ENCODE measurements at places on chromosomes 5 and 9.

DNA sequence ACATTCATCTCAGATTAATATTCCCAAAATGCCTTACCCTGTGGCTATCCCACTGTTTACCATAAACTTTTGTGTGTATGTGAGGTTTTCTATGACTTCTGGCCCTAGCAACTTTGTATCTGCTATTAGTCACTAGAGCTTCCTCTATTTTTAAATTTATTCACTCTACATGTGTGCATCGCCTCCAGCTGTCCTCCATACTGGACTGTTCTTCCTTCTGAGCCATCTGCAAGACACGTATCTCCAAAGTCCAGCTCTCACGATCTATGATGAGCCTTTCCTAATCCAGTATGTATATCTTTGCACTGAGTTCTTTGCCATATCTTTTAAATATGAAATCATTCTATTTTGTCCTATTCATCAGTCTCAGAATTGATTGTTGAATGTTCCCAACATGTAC lies 1.7 kb upstream of the GNG10 start:
- DNase-seq: no peak

GRCh38 chr5:139078345-139078744 lies 119.8 kb downstream of the SIL1 start:
- no peak for DNase-seq

DNA sequence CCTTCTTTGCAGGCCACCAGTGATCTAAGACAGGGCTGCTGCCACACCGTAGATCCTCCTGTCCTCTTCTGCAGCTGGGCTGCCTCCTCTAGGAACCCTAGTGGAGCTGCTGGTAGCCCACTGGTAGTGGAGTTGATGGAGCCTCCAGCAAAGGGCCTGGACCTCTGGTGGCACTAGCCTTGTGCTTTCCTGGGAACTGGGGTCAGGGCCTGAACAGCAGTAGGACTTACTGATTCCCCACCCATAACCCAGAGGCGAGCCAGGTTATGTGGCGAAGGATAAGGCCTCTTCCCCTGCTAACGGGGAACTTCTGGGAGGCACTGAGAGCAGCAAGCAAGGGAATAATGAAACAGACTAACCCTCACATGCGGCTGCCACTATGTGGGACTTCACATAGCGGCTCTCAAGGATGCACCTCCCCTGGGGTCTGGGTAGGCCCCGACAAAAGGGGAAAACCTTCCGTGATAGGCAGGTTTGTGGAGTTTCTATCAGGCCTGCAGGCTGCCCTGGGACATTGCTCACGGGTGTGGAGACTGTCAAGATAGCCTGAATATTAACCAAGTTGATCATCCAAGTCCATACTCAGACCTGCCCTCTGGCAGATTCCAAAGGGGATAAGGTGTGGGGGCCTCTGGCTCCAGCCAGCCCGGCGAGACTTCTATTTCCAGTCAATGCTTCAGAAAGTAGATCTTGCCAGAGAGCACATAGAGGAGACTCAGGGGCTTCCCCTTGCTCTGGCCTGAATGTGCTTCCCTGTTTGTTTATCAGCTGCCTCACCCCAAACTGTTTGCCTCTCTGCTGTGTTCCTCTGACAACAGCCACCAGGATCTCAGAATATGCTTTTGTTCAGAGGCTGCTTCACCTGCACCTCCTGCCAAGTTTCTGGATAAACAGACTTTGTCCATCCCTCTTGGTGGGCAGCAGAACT lies 7.4 kb downstream of the SLC22A4 start:
- no peak for DNase-seq

DNA sequence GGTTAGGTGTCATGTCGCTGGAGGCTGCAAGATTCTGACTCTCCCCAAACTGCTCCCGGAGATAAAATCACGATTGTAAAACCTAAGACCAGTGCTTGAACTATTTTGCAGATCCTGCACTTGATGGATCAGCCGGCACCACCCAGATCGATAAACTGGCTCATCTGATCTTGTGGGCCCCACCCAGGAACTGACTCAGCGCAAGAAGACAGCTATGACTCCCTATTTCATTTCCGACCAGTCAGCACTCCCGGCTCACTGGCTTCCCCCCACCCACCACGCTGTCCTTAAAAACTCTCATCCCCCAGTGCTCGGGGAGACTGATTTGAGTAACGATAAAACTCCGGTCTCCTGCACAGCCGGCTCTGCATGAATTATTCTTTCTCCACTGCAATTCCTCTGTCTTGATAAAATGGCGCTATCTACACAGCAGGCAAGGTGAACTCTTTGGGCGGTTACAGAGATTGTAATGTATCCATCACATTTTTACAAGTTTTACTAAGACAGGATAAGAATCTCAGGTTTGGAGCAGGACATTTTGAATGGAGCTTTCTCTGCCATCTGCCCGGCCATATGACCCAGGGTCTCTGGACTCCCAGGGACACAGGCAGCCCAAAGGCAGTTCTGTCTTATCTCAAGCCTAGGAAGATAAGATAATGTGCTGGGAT lies 10.6 kb upstream of the PPP1R26 start:
- no peak for DNase-seq

GRCh38 chr9:76808636-76809035 lies 44.4 kb downstream of the PCA3 start:
- DNase-seq: no peak

- DNase-seq: no peak
Observed at GRCh38 chr5:97208714-97209113, 25.7 kb upstream of the RIOK2 start.

- DNase-seq: no peak
Observed at GRCh38 chr5:37495210-37495609, 116.1 kb downstream of the WDR70 start.

GRCh38 chr5:76838481-76839261 lies 11.1 kb upstream of the S100Z start:
- DNase-seq: no peak

DNA sequence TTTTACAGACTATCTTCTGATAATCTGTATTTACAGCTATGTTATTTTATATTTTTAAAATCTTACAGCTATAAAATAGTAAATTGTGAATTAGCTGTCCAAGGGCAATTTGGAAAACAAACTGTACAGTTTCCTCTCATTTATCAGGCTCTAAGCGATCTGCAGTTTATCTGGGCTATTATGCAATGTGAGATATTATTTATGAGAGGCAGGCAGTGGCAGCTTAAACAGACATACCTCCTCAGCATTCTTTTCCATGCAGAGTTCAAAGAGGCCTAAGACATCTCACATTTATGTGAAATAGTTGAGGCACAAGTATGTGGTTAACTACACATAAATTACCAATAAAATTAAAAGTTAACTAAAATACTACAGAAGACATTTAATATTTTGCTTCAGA lies 10.2 kb downstream of the NIPSNAP3B start:
- DNase-seq: no peak

DNA sequence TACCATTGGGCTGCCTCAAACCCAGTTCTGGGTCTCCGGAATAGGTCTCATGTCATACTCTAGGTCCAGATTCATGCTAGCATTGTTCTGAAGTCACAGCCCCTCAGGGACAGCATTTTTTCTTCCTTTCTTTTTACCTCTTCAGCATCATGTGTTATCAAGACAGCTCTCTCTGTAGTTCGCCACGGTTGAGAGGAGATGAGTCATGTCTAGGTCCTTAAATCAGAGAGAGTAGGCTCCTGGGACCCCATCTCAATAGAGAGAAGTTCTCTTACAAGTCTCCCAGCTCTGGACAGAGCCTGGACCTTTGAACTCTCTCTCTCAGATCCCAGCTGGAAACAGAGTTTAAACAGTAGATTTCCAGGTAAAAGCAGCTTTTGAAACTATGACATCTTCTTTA lies 332.4 kb upstream of the CD180 start:
- no peak for DNase-seq

DNA sequence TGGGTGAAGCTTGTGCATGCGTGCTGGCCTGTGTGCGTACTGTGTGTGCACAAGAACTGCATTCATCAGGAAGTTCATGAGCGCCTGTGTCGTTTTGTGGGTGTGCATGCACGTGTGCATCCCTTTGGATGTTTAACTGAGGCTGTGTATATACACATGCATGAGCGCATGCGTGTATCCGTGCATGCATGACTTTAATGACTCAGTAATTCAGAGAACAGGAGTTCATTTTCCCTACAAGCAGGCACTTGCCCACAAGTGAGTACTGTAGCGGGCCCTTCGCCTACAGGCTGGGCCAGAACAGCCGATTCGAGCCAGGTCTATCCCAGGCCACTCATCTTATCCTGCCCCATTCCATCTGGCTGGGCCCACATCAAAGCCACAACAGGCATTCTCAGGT lies 29.8 kb downstream of the CORO2A start:
- DNase-seq: no peak

DNA sequence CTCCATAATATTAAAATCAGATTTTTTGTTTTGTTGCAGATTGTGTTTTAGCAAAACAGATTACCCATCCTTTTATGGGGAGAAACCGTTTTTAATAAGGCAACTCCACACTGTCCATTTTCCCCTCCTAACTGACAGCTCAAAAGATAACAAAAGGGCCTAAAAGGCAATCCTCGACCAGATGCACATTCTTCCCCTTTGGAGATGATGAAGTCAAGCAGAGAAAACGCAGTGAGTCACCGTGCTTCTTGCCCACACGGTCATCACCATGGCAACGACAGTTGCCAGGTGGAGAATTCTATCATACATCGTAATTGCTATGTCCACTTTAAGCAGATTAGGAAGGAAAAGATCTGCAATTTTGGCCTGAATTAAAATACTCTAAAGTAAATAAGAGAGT lies 96.4 kb downstream of the DIRAS2 start:
- DNase-seq: no peak

DNA sequence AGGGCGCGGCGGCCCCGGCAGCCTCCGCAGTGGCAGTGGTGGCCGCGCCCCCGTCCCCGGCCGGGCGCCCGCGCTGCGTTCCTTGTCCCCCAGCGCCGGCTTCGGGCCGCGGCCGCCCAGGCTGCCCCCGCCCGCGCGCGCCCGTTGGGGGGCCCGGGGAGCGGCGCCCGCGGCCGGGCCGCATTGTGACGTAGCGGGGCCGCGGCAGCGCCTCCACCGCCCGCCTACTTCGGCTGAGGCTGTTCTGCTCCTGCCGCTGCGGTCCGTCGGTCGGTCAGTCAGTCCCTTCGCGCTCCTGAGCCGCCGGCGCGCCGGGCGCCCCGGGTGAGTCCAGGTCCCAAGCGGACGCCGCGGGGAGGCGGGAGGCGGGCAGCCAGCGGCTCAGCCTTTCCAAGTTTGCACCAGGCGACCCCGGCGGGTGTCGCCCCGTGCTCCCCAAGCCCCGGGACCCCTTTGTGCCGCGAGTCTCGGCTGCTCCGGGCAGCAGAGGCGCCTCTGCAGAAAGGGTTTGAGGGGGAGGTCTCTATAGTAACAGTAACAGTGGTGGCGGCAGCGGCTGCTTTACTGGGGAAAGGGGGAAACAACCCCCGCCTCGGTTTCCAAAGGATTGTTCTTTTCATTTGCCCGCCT lies at the start of gene SNCAIP:
SNCAIP (plus strand) TSS at position 277 of the 630 bp plus-strand sequence. CDS start 78,898 bp downstream, outside the sequence.
- no peak for DNase-seq

DNA sequence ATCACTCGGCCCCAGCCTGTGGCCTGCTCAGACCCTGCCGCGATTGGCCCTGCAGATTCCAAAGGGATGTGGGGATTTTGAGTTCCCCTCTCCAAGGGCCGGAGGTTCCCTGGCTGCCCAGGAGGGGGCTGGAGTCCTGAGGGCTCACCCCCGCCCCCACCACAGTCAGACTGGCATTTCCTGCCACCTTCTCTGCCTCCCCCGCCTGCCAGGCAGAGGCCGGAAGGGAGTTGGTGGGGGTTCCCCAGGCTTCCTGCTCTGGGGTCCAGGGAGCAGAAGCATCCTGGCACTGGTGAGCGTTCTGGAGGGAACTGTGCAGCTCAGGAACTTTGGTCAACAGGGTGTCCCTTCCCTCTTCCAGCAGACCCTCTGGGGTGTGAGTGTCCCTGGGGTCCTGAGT lies 70.6 kb downstream of the RXRA start:
- no peak for DNase-seq

GRCh38 chr5:14268738-14269137 lies 125.6 kb downstream of the TRIO start:
- DNase-seq: no peak

DNA sequence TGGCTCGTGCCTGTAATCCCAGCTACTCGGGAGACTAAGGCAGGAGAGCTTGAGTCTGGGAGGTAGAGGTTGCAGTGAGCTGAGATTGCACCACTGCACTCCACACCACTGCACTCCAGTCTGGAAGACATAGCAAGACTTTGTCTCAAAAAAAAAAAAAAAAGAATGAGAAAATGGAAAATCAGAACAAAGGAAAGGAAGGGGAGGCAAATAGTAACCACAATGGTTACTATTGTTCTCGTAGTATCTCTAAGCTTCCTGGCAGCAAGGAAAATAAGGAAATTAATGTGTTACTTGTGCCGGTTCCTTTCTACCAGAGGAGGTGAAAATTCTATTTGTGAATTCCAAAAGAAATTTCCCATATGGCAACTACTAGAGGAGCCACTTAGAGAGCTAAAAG lies 48.5 kb upstream of the BNC2 start:
- no peak for DNase-seq

- no peak for DNase-seq
Observed at GRCh38 chr5:58056546-58056945, 403.3 kb downstream of the PLK2 start.

DNA sequence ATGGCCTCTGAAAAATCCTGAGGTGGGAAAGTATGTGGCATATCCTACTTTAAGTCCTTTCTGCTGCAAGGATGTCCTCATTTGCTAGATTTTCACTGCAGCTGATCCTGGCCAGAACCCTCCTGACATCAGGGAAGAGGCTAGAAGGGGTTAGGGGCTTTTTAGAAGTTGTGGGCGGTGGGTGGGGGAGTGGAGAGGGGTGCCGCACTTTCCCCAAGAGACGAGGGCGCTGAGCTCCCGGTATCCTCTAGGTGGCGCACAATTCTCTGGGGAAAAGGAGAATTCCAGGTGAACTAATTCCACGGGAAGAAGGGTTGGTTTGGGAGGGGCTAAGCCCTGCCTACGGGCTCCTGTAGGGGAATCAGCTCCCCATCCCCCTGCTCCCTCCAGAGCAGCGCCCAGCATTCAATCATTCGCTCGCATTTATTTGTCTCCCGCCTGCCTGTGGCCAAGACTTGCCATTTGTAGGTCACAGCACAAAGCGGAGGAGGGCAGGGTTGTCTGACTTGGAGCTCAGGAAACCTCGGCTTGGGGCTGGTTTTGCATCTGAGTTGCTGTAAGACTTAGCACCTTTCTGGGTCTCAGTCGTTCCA lies 42.9 kb upstream of the HAND1 start:
- DNase-seq: no peak

DNA sequence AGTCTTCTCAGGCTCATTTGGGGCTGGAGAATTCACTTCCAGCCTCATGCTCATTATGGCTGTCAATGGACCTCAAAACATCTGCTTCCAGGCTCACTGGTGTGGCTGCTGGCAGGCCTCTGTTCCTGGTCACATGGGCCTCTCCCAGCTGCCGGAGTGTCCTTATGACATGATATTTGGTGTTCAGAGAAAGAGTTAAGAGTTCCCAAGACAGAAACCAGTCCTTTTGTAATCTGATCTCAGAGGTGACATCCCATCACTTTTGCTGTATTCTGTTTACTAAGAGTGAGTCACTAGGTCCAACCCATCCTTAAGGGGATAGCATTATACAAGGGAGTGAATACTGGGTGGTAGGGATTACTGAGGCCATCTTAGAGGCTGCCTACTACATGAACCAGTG lies 104.6 kb downstream of the CACNA1B start:
- no peak for DNase-seq

GRCh38 chr9:117029341-117029740 lies 342.2 kb downstream of the TRIM32 start:
- DNase-seq: no peak

GRCh38 chr5:66322786-66323528 lies 178.9 kb downstream of the SREK1 start:
- DNase-seq: no peak
